Ovary (tissue), 10 donors: ENCODE measurements at places on chromosomes 13 and 19. TPM values are rescaled to one million over a fixed set of nuclear protein-coding genes. Genes with fewer than 3 reads are reported as not detected.
A peak's percentile ranks its signal among the peaks of the same experiment; 100 is the strongest.

DNA sequence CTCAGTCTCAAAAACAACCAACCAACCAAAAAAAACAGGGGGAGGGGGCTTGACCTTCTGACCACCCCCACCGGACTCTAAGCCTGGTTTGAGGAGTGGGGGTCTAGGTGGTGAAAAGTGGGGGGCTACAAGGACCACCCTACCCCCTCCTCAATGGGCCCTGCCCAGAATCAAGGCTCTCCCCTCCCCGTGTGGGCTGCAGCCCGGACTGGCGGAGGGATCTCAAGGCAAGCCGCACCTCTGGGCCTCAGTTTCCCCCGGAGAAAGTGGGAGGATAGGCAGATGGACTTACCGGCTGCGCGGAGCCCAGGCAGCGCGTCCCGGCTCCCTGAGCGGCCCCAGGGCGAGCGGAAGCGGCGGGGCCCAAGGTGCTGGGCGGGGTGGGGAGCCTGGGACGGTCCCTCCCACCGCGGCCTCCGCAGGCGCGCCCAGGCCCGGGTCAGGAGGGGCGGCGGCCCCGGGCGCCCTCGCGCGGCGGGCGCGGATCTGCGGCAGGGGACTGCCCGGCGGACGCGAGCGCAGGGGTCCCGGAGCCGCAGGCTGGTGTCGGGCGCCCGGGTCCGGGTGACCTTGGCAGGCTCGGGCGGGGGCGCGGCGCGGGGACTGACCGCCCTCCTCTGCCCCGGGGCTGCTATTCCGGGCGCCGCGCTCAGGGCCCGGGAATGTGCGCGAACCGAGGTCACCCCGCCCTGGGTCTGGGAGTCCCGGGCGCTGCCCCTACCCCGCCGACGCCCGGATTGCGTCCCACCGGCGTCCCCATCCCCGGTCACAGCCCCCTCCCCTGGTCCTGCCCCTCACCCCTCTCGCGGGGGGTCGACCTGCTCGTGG is at the start of gene ADAMTSL5:
Gene ADAMTSL5, minus strand, starts transcription at position 349 of the 828 bp plus-strand sequence. CDS start 2,076 bp downstream, outside the sequence.
- no peak for DNase-seq

DNA sequence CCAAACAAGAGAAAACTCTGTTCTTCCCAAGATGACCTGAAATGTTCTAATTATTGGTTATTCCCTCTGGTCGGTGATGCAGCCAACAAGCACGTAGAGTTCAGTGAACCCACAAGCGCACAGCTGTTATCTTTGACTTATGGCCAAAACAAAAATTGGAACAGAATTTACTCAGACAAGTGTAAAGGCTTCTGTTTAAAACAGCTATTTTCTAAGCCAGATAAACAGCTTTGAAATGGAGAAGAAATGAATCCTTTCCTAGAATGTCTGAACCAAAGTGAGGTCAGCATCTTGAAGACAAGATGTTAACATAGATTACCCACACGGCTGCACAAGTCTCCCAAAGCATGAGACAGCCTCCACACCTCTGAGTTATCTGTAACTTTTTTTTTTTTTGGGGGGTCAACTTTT is 669.2 kb downstream of the DIAPH3 start:
- peak; percentile 9 for DNase-seq

The SHD gene
- 0.86 TPM for polyA plus RNA-seq

GRCh38 chr13:96779691-96780090 is 214.6 kb downstream of the OXGR1 start:
- no peak for DNase-seq

The RASGRP4 gene
- polyA plus RNA-seq = 0.58 TPM

The CGB5 gene
- polyA plus RNA-seq = not detected

The ZNF546 gene
- 2.9 TPM for polyA plus RNA-seq

DNA sequence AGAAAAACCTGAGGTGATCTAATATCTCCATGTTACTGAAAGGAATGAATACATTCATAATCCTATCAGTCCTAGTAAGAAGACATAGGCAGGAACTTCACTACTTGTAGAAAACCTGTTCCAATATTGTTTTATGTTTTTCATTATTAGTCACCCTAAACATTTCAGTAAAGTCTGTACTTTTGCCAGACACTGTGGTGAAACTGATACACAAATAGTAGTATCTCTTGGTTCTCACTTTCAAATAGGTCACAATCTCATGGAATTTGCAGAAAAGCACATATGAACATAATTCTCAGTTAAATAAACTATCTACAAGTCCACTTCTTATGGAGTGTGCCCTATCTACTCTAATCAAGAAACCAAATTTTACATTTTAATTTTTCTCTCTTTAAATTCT is 88.3 kb upstream of the PCDH9 start:
- no peak for DNase-seq

DNA sequence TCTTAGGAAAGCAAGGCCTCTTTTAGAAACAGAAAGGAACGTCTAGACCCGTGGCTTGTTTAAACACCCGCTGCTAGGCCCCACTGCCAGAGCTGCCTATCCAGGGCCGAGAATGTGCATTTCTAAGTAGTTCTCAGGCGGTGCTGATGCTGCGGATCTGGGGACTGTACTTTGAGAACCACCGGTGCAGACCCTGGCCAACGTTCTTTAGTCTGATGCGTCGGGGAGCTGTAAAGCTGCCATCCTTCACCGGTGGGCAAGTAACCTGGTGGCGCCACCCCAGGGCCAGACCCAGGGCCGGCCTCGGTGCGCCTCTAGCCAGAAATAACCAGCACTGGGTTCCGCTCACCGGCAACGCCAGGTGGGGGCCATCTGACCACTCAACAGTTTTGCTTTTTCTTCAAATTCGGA is 47.1 kb downstream of the TGDS start:
- DNase-seq = no peak

DNA sequence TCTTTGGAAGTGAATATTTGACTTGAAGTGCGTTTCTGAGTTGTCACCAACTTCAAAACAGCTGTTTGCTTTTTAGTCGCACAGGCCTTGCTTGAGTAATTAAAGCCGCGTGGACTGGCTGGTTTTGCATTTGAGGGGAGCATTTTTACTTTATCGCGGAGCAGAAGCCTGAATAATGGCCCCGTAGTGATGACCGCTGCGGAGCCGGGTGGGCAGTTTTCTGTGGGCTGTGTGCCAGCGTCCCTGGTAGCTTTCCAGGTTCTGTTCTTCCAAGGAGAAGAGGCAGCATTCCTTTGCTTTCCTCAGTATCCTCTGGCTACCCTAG is 1.1 kb downstream of the NAA16 start:
- DNase-seq = peak; percentile 78

DNA sequence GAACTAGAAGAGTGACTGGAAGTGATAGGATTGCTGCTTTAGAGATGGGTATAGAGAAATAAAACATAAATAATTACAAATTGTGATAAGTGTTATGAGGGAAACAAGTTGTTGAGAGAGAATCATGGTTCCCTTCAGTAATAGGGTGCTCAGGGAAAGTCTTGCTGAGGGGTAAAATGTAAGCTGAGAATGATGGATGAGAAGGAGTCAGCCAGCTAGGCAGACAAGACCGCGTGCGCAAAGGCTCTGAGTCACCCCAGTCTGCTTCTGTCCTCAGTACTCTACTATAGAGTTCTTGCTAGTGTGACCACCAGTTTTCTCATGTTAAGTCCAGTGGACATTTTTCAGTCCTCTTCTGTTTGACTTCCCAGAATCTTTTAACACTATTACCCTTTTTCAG is 39.5 kb downstream of the PCCA start:
- no peak for DNase-seq

DNA sequence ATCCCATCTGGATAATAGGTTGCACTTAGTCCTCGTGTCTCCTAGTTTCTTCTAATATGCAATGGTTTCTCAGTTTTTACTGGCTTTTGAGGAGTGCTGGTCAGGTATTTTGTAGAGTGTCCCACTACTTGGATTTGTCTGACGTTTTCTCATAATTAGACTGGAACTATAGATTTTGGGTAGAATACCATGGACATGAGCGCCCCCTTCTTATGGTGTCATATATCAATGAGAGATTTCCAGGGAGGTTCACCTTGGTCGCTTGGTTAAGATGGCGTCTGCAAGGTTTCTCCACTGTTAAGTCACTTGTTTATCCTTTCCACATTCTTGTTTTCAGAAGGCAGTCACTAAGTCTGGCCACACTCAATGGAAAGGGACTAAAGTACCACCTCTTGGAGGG is 6.7 kb downstream of the SOHLH2 start:
- no peak for DNase-seq

DNA sequence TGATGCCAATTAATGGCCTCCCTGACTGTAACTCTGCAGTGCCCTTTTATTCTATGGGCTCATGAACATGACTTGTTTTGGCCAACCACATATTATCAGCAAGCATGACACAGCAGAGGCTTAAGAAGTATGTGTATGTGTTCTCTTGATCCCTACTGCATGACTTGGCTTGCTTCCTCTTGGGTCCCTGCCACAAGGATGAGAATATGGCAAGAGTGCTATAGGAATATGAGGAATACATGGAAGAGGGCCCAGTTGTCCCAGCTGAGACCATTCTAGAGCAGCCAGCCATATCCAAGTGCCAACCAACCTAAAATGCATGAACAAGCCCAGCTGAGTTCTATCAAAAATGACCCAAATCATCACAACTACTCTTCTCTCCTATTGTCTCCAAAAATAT is 576.7 kb upstream of the PCDH9 start:
- DNase-seq = no peak

- DNase-seq = no peak
Observed at GRCh38 chr19:28595722-28596480, 617.0 kb downstream of the UQCRFS1 start.

The DCT gene
- polyA plus RNA-seq = 0.27 TPM

DNA sequence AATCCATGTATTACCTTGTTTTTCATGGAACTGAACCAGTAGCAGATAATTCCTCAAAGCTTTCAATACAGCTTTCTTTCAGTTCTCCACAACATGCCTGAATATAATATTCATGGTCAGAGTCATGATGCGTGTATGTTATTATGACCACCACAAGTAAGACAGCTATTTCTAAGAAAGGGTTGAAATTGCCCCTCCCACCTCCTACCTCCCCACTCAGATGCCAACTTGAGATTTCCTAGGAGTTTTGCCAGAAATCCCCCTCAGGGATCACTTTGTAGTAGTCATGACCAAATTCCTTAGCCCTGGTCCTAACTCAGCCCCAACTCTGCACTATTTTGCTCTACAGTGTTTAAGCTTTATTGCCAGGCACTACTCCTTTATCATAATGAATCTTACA is 69.9 kb upstream of the RAP2A start:
- DNase-seq = no peak

The LTBP4 gene
- polyA plus RNA-seq = 488 TPM

DNA sequence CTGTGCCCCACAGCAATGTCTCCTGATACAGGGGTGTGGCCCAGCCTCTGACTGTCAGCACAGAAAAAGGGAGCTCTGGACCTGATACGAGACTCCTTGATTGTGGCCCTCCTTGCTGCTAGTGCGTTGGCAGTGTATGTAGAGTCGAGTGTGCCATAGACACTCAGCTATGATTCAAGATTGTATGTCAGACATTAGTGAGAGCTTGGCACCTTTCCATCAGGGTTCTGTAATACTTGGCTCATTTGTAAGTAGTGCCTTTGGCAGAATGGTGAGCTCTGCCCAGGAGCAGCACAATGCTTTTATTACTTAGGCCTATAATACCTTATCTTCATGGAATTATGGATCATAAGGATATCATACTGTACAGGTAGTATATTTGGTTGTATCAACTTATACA is 83.4 kb downstream of the ATP8A2 start:
- no peak for DNase-seq

The DCLK1 gene
- polyA plus RNA-seq = 17.3 TPM

DNA sequence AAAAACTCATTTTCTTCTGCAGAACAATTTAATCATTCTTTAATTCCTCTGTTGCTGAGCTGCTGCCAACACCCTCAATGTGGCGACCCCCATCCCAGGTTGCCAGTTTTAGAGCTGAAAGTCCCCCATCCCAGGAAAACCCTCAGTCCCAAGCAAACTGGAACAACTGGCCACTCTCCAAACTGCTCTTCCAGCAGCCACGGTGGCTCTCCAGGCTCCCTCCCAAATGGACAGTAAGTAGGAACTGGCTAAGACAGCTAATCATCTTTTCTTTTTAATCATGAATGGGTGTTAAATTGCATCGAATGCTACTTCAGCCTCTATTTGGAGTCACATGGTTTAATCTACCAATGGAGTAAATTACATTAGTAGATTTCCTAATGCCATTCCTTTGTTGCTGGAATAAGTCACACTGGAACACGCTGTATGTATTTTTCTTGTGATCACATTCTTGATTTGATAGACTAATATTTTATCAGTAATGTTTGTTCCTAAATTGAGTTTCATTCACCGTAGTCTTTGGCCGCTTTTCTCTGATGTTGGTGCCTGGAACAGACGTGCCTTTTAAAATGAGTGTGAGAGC is 33.7 kb upstream of the VSTM2B start:
- DNase-seq = no peak

- DNase-seq = no peak
Observed at GRCh38 chr13:27130979-27131623, 40.5 kb downstream of the USP12 start.

The IZUMO1 gene
- 0.08 TPM for polyA plus RNA-seq

DNA sequence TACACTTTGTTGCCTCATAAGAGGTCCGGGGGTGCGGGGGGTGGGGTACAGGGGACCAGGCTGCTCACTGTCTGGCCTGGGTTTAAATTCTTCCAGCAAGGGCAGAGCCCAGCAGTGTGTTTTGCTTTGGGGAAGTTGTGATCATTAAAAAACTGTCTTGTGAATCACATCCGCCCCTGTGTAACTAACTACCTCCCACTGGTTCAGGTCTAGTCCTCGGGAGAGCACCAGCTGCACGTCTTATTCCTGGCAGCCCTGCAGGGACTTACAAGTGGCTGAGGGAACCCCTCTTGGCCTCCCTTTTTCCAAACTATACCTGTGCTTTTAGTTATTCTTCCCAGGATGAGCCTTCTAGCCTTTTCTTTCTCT is 127.5 kb downstream of the SIPA1L3 start:
- DNase-seq = no peak

The KCNJ14 gene
- 0.63 TPM for polyA plus RNA-seq

DNA sequence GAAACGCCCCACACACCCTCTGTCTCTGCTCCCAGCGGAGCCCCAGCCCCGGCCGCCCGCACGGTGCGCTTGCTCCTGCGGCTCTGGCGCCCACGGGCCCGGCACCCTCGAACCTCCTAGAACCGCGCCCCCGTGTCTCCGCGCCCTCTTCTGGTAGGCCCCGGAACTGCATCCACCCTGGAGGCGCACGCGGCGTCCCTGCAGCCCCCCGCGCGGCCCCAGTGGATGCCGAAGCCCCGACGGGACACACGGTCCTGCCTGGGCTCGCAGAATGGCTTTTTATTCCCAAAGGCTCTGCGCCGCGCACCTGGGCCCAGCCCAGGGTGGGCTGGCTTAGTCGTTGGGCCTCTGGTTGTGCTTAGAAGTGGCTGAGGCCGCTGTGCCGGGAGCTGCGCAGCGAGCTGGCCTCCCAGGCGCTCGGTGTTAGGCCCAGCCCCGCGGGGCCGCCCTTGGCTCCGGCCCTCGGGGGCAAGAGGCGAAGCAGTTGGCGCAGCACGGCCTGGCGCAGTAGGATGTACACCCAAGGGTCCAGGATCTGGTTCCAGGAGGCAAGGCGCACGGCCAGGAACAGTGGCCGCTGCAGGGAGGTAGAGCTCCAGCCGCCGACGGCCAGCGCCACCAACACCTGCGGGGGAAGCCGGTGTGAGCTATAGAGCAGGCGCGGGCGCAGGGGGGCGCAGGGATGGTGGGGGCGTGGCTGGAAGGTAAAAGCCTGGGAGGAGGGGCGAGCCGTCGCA is 2.8 kb downstream of the PTGER1 start:
- DNase-seq = peak; percentile 80
